Stimulated activated CD4-positive, alpha-beta T cell treated with anti-CD3 and anti-CD28 coated beads, Interleukin-4, amount 100 ng/mL, for 1 hour (primary cell): ENCODE measurements at places on chromosomes 6 and 20.

DNA sequence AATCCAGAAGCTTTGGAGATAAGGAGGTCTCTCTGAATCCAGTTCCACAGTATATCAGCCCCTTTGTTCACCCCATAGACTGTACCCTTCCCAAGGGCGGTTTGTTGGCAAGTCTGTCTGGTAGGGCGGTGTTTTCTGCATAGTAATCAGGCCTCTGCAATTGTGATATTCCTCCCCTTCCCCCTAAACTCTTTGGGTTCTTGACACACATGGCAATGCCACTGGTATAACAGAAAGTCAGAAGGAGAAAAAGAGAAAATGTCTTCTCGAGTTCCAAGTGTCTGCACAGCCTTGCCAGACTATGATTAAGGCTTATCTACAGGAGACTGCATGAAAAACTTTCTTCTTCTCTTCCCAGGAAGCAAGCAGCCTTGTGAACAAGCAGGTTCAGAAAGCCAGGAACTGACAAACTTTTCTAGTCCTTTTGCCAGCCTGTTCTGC is 45.6 kb downstream of the FOXO3 start:
- no peak for DNase-seq

- no peak for DNase-seq
Measured at GRCh38 chr6:68633281-68633971, 1.7 kb upstream of the ADGRB3 start.

DNA sequence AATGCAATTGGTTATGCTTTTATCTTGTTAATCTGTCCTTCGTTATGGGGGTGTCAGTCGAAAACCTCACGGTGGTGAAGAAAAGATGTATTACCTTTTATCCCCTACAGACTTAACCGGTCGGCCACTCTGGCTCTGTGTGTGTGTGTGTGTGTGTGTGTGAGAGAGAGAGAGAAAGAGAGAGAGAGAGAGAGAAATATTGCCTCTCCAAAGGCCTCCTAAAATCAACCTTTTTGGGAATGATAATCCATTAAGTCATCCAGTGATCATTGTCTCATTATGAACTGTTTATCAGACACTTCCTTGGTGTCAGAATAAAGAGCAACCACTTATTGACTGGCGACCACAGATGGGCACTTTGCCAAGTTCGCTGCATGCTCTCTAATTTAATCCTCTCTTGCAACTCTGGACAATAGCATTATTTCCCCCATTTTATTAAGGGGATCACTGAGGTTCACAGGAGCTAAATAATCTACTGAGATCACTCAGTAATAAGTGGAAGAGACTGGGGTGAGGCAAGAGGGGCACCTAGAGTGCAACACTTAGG is 30.7 kb downstream of the SLC35D3 start:
- DNase-seq: no peak

DNA sequence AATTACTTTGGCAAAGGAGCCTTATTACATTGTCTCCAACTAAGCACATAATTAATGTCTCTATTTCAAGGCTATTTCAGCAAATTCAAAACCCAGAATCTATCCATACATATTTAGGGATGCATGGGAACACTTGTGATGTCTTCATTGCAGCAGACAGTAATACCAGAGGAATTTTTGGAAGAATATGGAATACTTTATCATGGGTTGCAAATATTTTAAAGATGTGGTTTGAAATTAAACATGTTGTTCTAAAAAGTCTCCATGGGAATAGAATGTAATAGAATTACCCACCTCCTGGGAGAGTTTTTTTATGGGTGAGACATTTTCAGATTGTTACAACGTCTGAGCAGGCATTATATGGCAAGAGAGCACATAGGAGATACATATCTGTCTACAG is 170.8 kb downstream of the KCNQ5 start:
- DNase-seq: no peak

- DNase-seq: no peak
Measured at GRCh38 chr6:52632011-52632410, 38.9 kb upstream of the TMEM14A start.

GRCh38 chr6:101013612-101014195 is 132.6 kb upstream of the ASCC3 start:
- DNase-seq: no peak

- DNase-seq: no peak
Measured at GRCh38 chr20:44614525-44614924, 32.1 kb downstream of the PKIG start.

GRCh38 chr20:17825252-17825959 is 125.6 kb downstream of the BANF2 start:
- DNase-seq: no peak

DNA sequence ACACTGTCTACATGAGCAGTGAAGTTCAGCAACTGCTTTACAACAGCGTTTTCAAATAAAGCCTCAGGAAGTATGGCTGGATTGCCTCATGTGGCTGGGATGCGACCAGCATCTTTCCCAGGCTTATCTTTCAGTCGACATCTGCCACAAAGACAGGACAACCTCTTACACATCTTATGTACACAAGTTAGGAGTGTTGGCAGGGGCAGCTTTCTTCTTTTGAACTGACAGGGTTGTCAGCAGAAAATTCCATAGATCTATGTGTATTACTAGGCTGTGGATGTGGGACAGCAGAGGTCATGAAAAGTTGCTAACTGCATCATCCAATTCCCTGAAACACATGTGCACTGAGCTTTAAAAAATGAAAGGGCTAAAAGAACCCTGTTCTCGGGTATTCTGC is 48.1 kb downstream of the PLAGL1 start:
- no peak for DNase-seq

- DNase-seq: no peak
Measured at GRCh38 chr6:149147938-149148718, 169.4 kb upstream of the TAB2 start.

GRCh38 chr6:6543181-6543879 is 45.2 kb upstream of the LY86 start:
- DNase-seq: no peak

DNA sequence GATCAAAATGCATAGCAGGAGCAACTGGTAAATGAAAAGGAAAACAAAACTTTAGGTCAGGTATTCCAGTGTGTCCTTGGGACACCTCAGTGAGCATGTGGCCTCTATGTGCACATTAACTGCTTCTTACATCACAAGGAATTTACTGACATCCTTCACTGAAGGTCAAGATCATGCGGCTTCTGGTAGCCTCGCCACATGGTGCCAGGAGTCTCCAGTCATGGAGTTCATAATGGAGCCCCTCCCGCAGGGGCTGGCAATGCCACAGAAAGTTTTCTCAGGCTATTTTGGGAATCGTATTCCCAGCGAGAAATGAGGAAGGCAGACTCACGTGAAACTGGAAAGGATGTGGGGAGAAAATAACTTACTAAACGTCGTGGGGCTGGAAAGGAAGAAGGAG is 19.7 kb upstream of the SLC22A3 start:
- no peak for DNase-seq

GRCh38 chr6:125533710-125534397 is 215.6 kb upstream of the HEY2 start:
- no peak for DNase-seq

DNA sequence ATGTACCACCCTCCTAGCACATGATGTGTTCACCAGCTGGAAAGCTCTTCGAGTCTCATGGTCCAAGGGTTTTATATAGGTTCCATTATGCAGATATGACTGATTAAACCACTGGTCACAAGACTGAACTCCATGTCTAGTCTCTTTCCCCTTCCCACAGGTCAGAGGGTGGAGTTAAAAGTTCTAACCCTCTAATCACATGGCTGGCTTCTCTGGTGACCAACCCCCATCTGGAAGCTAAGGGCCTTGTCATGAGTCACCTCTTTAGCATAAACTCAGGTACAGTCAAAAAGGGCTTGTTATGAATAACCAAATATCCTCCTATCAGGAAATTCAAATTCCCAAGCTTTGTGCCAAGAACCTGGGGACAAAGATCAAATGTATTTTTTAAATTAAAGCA is 52.0 kb upstream of the KLHL31 start:
- no peak for DNase-seq

DNA sequence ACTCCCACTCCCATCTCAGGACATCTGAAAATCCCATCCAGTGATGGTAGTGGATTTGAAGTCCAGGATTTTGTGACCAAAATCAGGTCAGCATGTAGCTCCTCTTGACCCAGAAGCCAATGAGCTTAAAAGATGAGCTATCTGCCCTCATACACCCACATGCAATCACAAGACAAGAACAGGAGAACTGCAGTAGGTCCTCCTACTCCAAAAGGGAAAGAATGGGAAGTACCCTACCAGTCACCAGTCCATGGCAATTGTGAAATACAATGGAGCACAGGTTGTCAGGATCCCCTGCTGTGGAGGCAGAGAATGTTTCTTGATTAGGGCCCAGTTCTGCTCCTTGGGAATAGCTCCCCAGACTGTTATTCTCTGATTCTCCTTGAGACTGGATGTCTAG is 347.3 kb upstream of the CNR1 start:
- DNase-seq: no peak

GRCh38 chr6:142686507-142686887 is 258.5 kb downstream of the HIVEP2 start:
- DNase-seq: no peak

DNA sequence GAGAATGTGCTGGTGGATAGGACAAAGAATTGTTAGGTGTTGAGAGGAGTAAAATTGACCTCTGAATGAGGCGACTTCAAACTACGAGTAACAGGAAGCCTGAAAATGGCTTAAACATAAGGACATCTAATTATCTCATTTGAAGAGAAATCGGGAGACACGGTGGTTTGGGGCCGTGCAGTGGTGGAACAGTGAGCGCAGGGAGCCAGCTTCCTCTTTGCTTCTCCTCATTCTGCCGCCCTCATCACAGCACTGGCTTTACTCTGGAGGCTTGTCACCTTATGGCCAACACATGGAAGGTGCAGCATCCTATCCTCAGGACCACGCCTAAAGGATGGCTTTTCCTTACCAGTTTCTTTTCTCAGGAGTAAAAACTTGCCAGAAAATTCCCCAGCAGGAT is 114.3 kb downstream of the B3GAT2 start:
- DNase-seq: no peak

- no peak for DNase-seq
Measured at GRCh38 chr6:126696921-126697693, 357.2 kb downstream of the CENPW start.

DNA sequence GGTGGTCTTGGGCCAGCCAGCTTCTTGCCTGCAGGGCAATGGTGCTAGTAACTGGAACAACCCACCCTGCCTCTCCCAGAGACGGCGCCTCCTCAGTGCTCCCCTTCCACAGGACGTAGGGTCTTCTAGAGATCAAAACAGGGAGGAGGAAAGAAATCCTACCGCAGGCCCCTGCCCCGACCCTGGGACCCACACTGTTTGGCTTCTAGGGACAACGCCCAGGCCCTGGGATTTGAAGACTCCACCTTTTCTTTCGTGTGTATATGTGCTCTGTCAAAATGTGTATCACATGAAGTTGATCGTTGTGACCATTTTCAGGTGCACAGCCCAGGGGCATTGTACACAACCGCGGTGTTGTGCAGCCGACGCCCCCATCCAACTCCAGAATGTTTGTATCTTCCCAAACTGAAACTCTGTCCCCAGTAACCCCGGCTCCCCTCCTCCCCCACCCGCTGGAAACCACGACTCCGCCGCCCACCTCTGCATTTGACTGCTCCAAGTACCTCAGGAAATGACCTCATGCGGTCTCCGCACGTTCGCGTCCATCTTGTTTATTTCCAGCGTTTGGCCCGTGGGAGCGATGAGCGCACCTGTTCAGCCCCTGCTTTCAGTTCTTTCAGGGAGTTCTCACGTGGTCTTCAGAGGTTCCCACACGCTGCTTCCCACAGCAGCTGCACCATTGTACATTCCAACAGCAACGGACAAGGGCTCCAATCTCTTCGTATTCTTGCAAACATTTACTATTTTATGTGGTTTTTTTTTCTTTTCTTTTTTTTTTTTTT is 3.4 kb upstream of the BHLHE23 start:
- peak; percentile 67 for DNase-seq

GRCh38 chr20:9981829-9982228 is 53.0 kb upstream of the ANKEF1 start:
- no peak for DNase-seq

DNA sequence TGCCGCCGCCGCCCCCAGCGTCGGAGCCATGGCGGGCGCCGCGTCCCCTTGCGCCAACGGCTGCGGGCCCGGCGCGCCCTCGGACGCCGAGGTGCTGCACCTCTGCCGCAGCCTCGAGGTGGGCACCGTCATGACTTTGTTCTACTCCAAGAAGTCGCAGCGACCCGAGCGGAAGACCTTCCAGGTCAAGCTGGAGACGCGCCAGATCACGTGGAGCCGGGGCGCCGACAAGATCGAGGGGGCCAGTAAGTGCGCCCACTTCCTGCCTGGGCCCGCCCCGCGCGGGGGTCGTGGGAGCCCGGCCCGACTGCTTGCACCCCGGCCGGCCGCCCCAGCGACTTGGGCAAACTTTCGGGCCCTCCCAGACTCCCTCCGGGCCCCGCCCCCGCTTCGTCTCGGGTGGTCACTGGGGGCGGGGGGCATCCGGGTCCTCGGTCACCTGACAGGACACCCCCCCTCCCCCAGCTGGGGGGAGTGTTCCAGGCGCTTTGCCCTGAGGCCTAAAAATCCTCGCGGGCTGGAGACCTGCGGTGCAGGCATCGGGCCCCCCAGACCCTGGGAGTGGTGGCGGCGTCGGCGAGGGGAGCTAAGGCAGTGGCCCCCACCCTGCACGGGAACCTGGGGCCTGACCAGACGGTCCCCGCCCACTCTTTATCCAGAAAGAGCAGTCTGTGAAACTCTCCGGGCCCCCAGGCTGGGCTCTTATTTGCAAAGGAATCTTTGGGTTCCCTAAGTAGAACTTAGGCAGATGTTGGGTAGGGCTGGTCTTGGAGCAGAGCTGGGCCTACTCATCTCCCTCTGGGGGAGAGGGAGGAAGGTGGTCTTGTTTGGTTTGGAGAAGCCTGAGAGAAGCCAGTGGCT is 501 bp downstream of the PLCG1 start:
- DNase-seq: peak; percentile 60

DNA sequence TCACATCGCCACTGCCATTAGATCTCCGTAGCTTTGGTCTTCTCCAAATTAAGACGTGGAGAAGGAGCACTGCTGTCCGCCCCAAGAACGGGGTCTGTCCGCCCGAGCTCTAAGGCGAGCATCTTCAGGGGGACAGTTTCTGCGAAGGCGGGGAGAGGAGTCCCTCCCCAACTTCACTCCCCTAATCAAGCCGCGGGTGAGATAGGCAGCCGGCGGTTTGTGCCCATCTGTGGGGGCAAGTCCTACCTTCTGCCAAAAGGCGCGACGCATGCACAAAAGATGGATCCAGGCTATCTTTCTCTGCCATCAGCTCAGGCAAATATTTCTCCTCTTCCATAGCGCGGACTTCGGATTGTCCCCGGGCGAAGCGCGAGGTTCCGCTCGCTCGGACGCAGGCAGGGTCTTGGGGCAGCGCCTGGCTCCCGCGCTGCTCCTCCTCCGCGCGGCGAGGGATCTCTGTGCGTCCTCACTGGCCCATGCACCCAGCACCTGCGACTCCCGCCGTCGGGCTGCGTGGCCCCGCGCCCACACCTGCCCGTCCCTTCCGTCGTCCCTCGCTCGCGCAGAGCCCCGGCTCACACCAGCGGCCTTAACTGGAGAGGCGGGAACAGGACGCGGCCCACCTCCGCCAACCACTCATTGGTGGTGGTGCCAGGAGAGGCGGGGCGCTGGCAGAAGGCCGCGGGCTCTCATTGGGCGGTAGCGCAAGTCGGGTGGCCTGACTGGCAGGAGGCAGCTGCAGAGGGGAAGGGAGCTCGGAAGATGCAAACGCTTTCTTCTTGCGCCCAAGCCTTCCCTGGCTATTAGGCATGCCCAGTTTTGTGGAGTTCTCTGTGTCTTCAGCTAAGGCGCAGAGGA is at the start of gene KHDRBS2:
KHDRBS2 (minus strand) TSS at position 614 of the 858 bp plus-strand sequence.
- DNase-seq: no peak
